ENCODE measurements at places on chromosomes 7 and 10.

GRCh38 chr10:104232613-104233102, 494 bp upstream of the CFAP43 start:
- no peak for DNase-seq

DNA sequence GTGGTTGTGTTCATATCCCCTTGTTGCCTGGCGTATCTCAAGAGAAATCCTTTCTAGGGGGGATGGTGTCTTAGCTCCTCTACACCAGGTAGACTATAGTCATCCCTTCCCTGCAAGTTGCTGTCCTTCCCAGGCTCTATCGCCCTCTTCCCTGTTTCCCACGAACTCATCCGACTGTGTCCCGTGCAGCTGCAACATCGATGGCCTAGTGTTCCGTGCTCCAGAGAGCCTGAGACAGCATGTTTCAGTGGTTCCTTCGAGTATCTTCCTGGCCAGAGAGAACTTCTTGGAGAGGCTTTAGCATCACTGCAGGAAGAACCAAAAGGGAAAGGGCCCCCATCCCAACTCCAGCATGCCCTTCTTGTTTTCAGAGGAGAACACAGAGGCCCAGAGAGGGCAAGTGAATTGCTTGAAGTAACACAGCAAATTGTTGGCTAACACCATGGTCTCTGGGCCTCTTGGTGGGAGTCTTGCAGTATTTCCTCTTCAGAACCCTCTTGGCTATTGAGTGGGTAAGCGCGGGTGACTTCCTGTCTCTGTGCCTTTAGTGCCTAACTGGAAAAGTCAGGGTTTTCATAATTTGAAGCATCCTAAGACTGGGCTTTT, 162.9 kb downstream of the RGS10 start:
- DNase-seq, result no peak

DNA sequence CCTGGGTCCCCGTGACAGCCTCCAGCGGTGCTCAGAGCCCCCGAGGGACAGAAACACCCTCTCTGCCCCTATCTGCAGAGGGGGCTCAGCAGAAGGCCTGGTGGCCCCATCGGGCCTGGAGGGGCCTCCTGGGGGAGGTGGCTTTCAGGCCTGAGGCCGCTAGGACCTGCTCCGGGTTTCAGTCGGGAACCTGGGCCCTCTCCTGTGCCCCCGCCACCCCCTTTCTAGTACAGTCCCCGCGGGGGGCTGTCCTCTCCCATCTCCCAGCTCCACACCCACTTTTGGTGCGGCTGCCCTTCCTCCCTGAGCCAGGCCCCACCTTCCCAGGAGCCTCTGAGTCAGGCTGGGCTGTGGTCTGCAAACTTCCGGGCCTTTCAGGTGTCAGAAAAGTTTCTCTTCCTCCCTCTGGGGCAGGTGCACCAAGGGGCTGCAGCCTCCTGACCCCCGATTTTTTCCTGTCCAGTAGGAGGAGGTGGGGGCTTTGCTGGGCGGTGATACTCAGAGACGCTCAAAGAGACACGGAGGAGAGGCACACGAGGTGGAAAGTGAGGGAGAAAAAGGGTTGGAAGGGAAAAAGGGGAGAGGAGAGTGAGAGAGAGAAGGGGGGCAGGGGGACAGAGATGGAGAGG, 692 bp downstream of the CARD11 start:
- DNase-seq, result no peak

GRCh38 chr7:134453518-134453917, 5.4 kb downstream of the AKR1B1 start:
- DNase-seq, result no peak

DNA sequence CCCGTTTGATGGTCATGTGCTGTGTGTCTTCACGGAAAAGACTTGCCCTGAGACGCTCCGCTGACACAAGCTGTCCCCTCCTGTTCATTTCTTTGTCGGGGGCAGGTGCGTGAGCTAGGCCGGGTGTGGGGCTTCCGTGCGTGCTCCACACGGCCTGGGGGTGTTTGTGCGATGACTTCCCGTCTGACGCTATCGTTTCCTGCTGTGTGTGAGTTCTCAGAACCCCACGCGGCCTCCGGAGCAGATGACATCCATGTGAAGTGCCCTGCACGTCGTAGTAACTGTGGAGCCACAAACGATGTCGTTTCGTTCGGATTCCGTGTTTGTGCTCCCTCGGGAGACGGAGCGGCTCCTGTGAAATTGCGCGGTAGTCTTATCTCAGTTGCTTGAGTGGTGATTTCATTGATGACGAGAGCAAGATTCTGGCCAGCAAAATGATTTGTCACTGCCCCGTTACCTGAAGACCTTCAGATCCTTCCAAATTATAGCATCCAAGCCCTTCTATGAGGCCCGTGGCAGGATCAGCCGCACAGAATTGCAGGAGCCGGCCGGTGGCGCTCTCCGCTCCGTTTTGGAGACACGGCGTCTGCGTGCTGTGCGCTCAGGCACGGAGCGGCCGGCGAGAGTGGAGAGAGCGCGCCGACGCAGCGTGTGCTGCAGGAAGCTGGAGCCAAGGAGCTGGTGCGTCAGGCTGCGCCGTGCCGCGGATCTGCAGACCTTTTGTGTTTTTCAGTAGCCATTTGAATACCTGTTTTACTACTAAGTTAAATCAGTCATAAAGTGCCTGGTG, 94.9 kb downstream of the NKX6-2 start:
- no peak for DNase-seq

DNA sequence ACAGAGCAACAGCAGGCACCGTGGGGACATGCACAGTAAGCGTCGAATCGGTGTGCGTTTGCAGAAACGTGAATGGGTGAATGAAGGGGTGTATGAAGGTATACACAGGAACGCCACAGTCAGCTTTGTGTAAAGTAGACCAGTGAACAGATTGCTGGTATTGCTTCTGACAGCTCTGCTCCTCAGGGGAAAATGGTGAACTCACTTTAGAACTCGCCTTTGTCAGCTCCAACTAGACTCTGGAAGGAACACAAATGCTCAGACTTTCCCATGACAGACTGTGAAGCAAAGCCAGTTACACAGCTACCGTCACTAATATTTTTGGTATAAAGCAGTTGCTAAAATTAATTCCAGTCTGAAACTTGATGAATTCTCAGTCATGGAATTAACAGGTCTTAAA, 78.9 kb downstream of the CUX1 start:
- no peak for DNase-seq

- DNase-seq, result no peak
These were observed 26.9 kb downstream of the NUP205 start for GRCh38 chr7:135584362-135585353.

DNA sequence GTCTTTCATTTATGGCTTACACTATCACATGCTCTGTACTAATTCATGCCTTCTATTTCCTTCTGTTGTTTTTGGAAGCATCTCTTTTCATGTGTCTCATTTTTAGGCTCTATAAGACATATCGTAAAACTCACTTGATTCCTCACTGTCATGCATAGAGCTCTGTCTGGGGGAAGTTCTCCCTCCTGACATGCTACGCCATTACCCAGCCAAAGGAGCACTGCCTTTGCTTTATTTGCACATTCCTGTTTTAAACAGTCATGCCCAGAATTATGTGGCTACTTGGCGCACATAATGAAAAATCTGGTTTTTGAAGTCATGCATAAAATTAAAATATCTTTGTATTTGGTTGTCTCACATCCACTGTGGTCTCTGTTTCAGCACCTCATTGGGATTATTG, 17.6 kb upstream of the AKR1C3 start:
- no peak for DNase-seq

Measured in bone marrow (tissue), 2 donors.